Effector memory CD4-positive, alpha-beta T cell (primary cell): ENCODE measurements at places on chromosomes 5 and 9.

DNA sequence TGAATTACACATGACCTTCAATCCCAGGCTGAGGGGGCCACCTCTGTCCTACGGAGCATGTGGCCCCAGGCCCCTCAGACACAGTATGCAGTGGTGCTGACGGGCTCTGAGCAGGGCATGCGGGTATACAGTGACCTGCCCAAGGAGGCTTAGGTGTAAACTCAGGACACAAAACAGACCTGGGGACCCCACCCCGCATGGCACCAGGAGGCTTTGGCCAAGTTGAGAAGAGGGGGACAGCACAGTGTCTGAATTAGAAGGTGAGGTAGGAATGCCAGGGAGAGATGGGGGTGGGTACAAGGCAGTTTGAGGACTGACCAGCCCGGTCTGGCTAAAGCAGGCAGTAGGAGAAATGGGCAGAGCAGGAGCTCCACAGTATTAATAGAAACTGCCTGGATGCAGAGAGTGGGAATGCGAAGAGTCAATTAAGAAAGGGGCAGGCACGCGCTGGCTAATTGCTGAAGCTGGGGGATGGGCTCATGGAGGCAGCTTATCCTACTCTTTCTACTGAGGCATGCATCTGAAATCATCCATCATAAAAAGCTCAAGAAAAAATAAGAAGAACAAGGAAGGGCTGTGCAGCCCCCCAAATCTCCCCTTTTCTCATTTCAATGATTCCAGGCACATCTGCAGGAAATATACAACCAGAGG, 109.0 kb downstream of the GABBR2 start:
- DNase-seq, result no peak

DNA sequence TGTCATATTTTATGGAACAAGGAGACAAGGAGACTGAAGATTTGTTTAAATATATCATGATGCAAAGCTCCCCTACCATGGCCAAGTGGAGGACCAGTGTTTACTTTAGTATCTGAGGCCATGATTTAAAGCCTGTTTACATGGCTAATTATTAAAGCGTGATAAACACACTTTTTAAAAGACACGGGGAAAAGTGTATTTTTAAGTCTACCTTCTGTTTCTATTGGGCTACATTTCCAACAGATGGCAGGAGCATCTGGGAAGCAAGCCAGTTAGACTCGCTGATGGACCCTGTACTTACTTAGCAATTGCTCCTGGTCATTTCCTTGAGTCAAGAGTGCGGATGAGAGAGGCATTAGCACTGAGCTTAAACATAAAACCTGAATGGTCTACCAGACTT, 480.3 kb upstream of the SEMA6A start:
- DNase-seq, result no peak

DNA sequence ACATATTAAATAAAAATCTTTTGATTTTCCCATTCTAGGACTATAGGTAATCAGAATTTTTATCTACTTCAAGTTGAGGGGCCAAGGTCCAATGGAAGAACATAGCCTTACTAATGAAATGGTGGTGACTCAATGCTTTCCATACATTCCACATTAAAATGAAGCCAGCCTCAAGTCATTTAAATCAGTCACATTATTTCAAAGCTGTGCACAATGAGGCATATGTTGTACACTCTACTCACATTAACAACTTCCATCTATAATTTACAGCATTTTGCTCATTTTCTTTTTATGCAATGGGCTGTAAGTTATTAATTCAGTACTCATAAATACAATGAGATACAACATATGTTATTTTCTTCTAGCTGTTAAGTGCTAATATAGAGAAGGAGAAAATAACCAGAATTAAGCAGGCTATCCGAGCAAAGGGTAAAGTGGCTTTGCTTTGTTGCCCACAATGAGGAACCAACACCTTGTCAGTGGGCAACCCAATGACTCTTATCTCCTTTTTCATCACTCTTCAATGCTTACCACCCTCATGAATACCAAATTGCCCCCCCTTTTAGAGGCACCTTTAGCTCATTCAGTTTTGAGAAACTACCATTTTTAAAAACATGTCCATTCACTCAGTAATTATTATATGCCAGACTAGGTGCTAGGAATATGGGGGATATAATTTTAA, 52.4 kb downstream of the TTLL11 start:
- DNase-seq, result no peak

DNA sequence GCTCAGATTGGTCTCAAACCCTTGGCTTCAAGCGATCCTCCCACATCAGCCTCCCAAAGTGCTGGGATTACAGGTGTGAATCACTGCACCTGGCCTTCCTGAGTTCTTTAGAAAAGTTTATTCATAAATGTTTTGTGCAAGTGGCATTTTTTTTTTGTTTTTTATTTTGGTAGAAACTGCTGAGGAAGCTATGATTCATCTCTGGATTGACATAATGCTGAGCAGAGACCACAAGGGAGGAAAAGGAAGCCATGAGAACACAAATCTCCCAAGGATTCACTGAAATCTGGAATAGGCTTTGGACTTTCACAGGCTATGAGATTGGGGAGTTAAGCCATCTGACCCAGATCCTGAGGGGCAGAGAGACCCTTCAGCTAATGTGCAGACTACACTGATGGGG, 3.4 kb upstream of the SLC46A2 start:
- no peak for DNase-seq

GRCh38 chr5:89156226-89156625, 273.2 kb upstream of the MEF2C start:
- no peak for DNase-seq

DNA sequence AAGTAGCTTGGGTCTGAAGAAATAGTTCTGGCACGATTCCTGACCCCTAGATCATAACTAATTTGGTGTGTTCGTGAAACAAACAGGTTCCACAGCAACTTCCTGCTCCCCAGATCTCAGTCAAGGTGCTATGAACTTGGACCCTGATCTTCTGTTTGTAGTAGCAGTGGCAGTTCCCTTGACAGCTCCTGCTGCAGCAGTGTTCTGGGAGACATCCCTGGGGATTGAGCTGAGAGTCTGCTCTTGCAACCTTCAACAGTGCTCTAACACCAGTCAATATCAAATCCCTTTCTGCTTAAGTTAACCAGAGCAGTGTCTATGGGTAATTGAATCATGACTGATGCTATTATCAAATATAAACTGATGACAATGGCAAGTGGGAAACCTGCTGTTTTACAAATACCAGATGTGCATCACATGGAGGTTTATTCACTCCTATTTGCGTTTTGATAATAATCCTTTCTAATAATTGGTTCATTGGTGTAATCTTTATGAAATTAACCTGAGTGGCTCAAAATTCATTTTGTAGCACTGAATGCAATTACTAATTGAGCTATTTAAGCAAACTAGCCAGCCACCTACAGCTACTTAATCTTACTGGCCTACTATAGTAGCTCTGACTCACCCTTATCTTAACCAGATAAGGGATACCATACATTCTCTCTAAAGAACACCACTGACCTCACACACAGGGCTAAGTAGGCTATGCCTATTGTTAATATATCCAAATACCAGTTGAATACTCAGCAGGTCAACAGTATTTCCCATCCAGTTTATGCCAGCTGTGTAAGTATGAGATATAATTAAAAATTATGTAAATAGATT, 21.9 kb downstream of the KDM4C start:
- DNase-seq, result no peak

DNA sequence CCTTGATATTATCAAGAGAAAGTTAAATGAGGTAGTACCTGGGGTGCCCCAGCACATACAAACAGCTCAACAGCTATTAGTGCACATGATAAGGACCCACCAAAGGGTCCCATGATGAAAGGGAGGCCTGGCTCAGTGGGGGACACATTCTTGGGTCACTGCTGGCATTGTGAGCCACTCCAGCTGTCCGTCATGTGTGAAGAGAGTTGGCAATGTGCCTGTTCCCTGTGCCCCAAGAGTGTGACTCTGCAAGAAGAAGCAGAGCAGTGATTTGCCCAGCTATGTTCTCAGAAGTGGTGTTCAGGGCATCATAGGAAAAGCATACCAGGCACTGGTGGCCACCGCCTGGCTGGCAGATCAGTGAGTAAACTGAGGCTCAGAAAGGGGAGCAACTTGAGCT, 37.1 kb upstream of the TDRD7 start:
- no peak for DNase-seq

- no peak for DNase-seq
Measured at GRCh38 chr5:63570752-63571151, 391.5 kb downstream of the HTR1A start.
